ENCODE measurements at places on chromosomes 7 and 10. TPM values are rescaled to one million over a fixed set of nuclear protein-coding genes. Genes with fewer than 3 reads are reported as not detected.

GPR22 gene
- total RNA-seq = not detected

TMEM72 gene
- not detected for total RNA-seq

CLRN3 gene
- not detected for total RNA-seq

CFAP70 gene
- 0.10 TPM for total RNA-seq

VSTM2A gene
- total RNA-seq = not detected

ASB10 gene
- total RNA-seq = not detected

NACAD gene
- total RNA-seq = 0.19 TPM

Data from A549 treated with GW870086 at 1 μM for 4 hours (cell line).